Prostate gland (tissue), 2 donors: ENCODE measurements at places on chromosomes 13 and 19. TPM values are rescaled to one million over a fixed set of nuclear protein-coding genes. Genes with fewer than 3 reads are reported as not detected.

GRCh38 chr13:89791971-89792630 is 1555.4 kb upstream of the MIR17HG start:
- no peak for DNase-seq

- no peak for DNase-seq
Observed at GRCh38 chr19:42174958-42175734, 42.3 kb downstream of the DEDD2 start.

- DNase-seq = no peak
Observed at GRCh38 chr13:109568339-109568818, 218.0 kb downstream of the IRS2 start.

FUT3 gene
- total RNA-seq = 2.1 TPM

OR10H1 gene
- 0.97 TPM for total RNA-seq

PPM1N gene
- 1.8 TPM for total RNA-seq

PODNL1 gene
- 0.50 TPM for total RNA-seq

FLT3 gene
- 2.4 TPM for total RNA-seq

CFAP97D2 gene
- not detected for total RNA-seq
